DMS53 (cell line): ENCODE measurements at places on chromosomes 12 and 14.

- peak; percentile 82 for DNase-seq
These were observed 1.0 kb upstream of the BDKRB2 start for GRCh38 chr14:96203635-96204034.

GRCh38 chr14:51079489-51079888, 15.4 kb downstream of the TRIM9 start:
- DNase-seq = peak; percentile 19

DNA sequence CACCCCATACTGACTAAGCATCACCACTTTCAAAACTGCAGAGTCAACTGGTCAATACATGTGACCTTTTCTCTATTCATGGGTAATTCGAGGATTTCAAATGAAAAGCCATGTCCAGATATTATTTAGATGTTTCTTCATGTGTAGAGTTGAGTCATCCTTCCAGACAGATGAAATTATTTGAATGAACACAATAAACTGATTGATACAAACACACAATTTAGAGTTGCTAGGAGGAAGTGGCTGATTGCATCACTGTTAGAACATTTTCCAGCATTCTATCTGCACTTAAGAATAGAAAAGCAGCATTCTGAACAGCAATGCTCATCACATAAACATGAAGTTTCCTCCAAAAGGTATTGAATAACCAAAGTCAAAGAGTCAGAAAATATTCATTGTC, 273.5 kb upstream of the SOX5 start:
- DNase-seq = peak; percentile 77

GRCh38 chr12:42730291-42730690, 140.7 kb upstream of the PRICKLE1 start:
- no peak for DNase-seq

GRCh38 chr12:54016478-54016964, 7.7 kb downstream of the HOXC8 start:
- peak; percentile 27 for DNase-seq

DNA sequence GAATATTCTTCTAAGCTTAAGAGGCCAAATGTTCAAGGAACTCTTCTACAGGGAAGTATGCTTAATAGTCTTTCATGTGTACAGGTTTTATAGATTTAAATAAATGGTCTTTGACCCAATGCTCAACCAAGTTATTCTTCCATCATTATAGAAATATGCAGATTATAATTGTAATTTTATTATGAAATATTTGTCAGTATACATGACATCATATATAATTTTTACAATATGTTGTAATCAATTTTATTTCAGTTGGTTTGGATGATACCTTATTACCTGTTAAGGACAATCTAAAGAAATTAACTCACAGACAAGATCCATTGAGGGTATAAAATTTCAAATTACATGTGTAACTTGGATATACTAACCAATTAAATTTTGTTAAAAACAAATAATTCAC, 1278.3 kb downstream of the SLC16A7 start:
- no peak for DNase-seq

- no peak for DNase-seq
These were observed 285.8 kb downstream of the NRXN3 start for GRCh38 chr14:78455896-78456435.
